ENCODE measurements at places on chromosomes 13 and 19. TPM values are rescaled to one million over a fixed set of nuclear protein-coding genes. Genes with fewer than 3 reads are reported as not detected.

Gene SPRY2
- 27.9 TPM for total RNA-seq

Gene TM9SF2
- total RNA-seq = 85.9 TPM

Gene STOML3
- not detected for total RNA-seq

Gene IGFL3
- not detected for total RNA-seq

Gene NR2C2AP
- 16.6 TPM for total RNA-seq

Gene CACNA1A
- 0.38 TPM for total RNA-seq

All from endothelial cell of umbilical vein (primary cell).